ENCODE measurements at places on chromosomes 16 and 17.

- DNase-seq = no peak
These were observed 83.9 kb upstream of the CIBAR2 start for GRCh38 chr16:85195900-85196772.

- no peak for DNase-seq
These were observed 131.2 kb upstream of the MPHOSPH6 start for GRCh38 chr16:82301146-82301755.

DNA sequence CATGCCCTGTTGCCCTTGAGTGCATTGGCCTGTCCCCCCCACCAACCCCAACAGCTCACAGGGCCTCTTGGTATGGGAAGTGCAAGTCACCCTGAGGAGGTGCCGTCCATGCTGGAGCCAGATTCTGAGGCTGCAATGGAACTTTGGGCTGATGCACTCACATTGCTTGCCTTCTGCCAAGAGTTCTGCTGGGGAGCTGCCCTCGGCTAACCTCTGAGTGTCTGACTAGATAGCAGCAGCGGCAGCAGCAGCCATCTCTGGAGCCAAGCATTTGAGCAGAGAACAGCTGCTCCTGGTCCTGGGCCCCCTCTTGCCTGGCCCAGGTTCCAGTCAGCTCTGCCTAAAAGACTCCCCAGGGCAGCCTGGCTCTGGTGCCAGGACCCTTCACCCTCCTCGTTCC, 61.5 kb downstream of the GNAO1 start:
- no peak for DNase-seq

- peak; percentile 11 for DNase-seq
These were observed 237.5 kb upstream of the NLRP1 start for GRCh38 chr17:5821803-5822202.

DNA sequence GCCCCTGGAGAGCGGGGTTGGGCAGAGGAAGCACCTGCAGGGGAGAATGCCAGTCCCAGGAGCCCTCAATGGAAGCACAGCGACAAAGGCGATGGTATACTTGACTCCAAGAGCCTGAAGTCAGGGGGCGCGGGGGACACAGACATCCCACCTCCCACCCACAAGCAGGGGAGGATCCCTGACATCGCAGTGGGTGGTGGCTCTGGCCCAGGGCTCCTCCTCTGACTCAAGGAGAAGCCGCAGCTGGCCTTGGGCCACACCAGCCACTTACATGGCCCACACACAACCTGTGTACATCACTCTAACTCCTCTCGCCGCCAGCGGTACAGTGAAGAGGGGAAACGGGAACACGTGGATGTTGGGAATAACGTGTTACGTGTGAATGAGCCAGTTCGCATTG, 44.3 kb downstream of the FZD2 start:
- DNase-seq = no peak

GRCh38 chr16:641326-642188, at the start of gene MCRIP2:
TSS of gene MCRIP2 (plus strand) at chr16:641828. CDS start at chr16:641992, 164 bp downstream.
- DNase-seq = peak; percentile 90

GRCh38 chr17:83067071-83067717, 12.2 kb upstream of the METRNL start:
- peak; percentile 30 for DNase-seq

DNA sequence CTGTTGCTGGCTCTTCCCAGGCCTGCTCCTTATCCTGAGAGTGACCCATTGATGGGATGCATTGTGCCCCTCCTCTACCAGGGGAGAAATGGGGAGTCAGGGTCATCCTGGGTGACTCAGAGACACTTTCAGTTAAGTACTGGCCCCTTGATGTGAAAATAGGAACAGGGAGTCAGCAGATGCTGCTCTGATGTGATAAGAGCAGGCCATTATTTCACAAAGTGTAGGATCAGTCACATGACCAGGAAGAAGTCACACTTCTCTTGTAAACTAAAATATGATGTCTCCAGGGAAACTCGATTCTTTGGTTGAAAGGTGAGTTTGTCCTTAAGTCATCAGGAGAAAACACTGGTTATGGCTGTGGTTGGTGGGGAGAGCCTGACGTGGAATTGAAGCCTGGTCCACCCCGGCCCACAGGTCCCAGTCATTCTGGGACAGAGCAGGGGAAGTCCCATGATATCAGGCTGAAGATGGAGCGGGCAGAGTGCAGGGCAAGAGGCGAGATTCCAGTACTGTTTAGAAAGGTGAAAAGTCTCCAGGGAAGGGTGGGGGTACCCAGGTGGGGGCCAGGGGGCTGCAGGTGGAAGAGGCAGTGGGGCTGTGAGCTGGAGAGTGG, 88.6 kb upstream of the NLRP1 start:
- no peak for DNase-seq

DNA sequence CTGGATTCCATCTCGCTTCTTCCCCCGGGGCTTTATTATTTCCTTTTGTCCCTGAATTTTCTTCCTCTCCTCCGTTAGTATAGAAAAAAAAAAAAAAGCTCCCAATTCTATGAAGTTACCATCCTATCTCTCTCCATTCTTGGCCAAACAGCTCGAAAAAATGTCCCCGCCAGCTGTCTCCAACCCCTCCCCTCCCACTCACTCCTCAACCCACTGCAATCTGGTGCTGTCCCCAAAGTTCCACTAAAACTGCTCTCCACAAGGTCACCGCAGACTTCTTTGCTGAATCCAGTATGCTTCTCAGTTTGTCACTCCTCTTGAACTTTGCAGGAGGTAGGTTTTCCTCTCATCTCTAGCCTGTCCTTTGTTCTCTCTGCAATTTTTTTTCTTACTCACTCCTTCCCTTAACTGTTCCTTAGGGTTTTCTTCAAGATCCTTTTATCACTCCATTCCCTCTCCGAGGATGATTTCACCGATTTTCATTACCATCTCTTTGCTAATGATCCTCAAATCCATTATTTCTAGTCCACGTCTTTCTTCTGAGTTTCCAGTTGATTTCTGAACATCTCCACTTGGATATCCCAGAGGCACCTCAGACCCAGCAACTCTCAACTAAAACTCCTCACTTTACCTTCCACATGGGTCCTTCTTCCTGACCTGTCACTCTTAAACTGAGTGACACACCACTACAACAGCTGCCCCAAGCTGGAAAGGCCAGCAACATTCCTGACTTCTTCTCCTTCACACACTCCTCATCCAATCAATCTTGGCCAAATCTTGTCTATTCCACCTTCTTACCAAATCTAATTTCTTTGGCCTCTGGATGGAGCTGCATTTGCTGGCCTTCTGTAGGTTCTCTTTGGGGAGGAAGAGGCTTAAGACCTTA, 1.5 kb upstream of the SUMO2 start:
- no peak for DNase-seq

- DNase-seq = no peak
These were observed 226.3 kb downstream of the CBLN1 start for GRCh38 chr16:49055291-49055690.

GRCh38 chr16:78100112-78100467, 636 bp downstream of the WWOX start:
- no peak for DNase-seq

DNA sequence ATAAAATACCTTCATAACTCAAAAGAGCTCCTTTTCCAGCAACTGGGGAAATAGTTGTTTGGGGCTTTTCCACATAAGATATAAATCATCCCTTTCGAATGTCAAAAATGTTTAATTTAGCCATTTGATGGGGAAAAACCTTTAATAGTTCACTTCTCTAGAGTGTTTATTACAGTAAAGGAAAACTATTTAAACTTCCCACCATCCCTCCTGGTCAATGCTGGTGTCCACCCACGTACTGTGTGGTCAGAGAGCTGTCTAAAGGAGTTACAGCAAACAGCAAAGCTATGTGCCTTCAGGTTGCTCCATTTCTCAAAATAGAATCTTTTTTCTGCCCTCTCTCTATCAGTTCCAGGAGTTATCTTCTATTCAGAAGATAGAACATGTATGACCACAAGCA, 33.5 kb downstream of the KANSL1 start:
- DNase-seq = no peak

DNA sequence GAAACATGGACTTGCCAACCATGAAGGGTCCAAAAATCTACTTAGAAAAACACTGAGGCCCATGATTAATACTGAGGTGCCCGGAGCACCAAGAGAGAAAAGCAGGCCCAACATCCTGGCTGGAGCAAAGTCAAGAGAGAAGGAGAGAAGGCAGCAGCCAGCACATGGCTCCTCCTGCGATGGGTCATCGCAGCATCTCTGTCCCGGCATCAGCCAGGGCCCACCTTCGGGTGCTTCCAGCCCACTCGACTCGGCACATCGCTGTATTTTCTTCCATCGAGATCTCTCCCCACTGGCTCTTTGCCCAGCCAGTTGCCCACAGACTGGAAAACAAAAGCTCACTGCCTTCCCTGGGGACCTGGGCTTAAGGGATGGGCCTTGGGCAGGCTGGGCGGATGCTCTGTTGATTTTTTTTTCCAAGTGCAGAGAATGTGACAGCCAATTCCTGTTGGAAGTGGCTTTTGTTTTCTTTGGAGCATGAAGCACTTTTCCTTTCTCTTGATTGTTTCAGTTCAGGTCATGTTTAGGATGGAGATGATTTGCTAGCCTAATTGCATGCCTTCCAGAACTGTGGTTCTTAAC, 58.1 kb downstream of the CYB5B start:
- DNase-seq = no peak

- DNase-seq = no peak
These were observed 49.1 kb downstream of the PHLPP2 start for GRCh38 chr16:71675380-71675779.

- DNase-seq = no peak
These were observed 45.0 kb downstream of the SLC7A5 start for GRCh38 chr16:87824016-87824990.

- no peak for DNase-seq
These were observed 2.4 kb downstream of the CD7 start for GRCh38 chr17:82314727-82315605.

DNA sequence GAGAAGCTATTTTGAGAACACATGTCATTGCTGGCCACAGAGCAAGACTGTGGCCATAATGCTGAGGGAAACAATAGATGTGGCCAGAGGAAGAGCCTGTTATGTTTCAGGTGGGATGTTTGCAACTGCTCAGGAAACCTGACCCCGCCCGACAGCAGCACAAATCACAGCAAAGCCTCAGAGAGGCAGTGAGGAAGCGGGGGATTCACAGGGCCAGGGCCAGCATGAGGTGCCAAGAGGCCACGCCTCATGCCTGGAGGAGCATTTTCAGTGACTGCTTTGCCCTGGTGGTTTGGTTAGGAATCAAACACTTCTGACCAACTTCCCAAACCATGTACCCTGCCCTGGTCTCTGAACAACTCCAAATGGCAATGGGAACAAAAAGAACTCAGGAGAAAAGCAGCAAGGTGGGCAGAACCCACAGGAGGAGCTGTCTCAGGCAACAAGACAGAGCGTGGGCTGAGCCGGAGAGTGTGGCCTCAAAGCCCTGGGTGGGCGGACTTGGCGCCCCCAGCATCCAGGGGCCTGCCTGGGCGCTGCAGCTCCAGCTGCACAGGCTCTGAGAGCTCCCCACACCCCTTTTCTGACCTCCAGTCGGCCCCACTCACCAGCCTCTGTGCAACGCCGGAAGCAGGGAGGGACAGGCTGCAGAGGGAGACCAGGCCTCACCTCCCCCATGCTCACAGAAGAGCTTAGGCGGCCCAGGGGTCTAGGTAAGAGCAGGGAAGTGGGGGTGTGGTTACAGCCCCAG, 20.6 kb downstream of the HIC1 start:
- peak; percentile 73 for DNase-seq

GRCh38 chr17:55238931-55239297, 25.8 kb upstream of the HLF start:
- DNase-seq = peak; percentile 64
